Activated CD4-positive, alpha-beta T cell treated with anti-CD3 and anti-CD28 coated beads for 36 hours (primary cell): ENCODE measurements at places on chromosomes 1 and 21. TPM values are rescaled to one million over a fixed set of nuclear protein-coding genes. Genes with fewer than 3 reads are reported as not detected.

GRCh38 chr1:72917920-72918319 is 635.6 kb upstream of the NEGR1 start:
- DNase-seq: no peak
- no peaks in the 10 kb centered on the region for H3K4me1 ChIP-seq
- no peaks in the 10 kb centered on the region for H3K27me3 ChIP-seq
- no peak overlapping the region for H3K27ac ChIP-seq
- H3K4me3 ChIP-seq: no peak overlapping the region
- H3K36me3 ChIP-seq: no peaks in the 10 kb centered on the region

- H3K27me3 ChIP-seq: no peaks in the 10 kb centered on the region
- H3K36me3 ChIP-seq: peaks cover 1% of the 10 kb centered on the region
- DNase-seq: no peak
- no peak overlapping the region for H3K4me3 ChIP-seq
- no peak overlapping the region for H3K27ac ChIP-seq
- no peaks in the 10 kb centered on the region for H3K4me1 ChIP-seq
Observed at GRCh38 chr21:15908187-15908586, 178.4 kb downstream of the USP25 start.

The ITLN2 gene
- not detected for total RNA-seq

DNA sequence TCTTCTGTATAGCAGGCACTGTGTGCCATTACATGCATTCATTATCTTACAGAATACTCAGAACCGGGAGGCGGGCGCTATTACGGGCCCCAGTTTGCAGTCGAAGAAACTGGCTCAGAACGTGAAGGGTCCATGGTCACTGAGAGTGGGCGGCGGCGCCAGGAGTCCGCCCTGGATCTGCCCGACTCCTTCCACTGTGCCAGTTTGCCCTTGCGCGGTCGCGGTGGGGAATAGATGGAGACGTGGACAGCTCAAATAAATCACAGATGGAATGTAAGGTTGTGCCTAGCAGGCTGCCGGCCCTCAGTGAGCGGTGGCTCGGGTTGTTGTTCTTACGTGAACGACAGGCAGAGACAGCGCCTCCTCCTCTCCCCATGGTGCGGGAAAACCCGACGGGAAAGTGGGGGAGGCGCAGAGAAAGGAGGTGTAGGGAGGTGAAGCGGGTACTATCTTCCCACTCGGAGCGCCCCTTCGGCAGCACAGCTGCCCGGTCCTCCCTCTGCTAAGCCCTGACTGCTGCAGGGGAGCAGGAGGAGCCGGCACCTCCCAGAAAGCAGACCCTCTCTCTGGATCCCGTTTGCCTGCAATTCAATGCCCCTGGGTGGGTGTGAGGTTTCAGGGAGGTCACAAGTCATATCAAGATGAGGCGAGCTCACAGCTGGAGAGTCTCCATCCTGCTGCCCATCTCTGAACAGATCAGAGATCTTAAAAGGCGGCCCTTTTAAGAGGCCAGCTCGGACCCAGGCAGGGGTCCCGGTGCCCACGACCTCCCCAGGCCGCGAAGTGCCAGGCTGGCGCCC is 1.1 kb downstream of the COL9A2 start:
- DNase-seq: peak; percentile 61
- H3K36me3 ChIP-seq: no peaks in the 10 kb centered on the region
- H3K27ac ChIP-seq: peak overlapping the region; percentile 77
- peaks cover 42% of the 10 kb centered on the region for H3K4me1 ChIP-seq
- H3K27me3 ChIP-seq: peaks cover 14% of the 10 kb centered on the region

DNA sequence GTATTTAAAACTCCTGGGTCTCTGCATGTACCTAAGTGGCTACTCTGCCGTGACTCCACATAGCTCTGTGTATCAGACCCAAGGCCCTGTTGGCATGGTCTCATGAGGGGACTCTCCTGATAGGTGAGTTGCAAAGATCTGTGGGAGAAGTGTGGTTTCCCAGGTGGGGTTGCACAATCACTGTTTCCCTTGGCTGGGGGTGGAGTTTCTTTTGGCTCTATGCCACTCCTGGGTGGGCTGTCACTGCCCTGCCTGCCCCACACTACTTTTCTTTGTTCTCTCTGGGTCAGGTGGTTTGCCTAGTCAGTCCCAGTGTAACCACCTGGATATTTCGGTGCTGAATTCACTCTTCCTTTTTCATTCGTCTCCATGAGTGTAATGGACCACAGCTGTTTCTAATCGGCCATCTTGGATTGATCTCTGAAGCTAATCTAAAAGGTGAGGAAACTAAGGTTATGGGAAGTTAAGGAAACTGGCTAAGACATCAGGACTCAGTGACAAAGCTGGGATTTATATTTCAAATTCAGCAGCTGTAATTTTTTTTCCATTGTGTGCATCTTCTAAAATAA is 97.1 kb upstream of the CACYBP start:
- peaks cover 22% of the 10 kb centered on the region for H3K36me3 ChIP-seq
- no peaks in the 10 kb centered on the region for H3K27me3 ChIP-seq
- H3K27ac ChIP-seq: no peak overlapping the region
- H3K4me3 ChIP-seq: no peak overlapping the region
- no peak for DNase-seq

The SMCP gene
- total RNA-seq: not detected

GRCh38 chr1:221139991-221140390 is 260.7 kb downstream of the HLX start:
- H3K27me3 ChIP-seq: peaks cover 2% of the 10 kb centered on the region
- no peaks in the 10 kb centered on the region for H3K36me3 ChIP-seq
- no peaks in the 10 kb centered on the region for H3K4me1 ChIP-seq

DNA sequence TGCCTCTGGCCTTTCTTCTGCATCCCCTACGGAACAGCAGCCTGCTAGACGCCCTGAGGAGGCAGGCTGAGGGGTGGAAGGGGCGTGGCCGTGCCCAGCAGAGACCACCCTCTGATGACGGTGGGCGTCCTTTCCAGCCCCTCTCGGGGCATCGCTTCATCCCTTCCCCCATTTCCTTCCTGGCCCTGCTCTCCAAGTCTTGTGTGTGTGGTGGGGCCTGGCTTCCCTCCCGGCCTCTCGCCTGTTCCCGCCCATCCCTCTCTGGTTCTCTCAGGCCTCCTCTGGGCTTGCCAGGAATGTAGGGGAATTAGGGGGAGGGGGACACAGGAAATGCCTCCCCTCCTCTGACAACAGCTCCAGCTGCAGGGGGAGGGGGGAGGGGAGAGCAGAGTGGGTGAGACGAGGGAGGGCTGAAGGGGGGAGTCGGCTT is 51.1 kb downstream of the SKI start:
- no peaks in the 10 kb centered on the region for H3K27me3 ChIP-seq
- H3K4me3 ChIP-seq: no peak overlapping the region
- peaks cover 41% of the 10 kb centered on the region for H3K4me1 ChIP-seq
- no peak overlapping the region for H3K27ac ChIP-seq

The GADD45A gene
- total RNA-seq: 26.7 TPM

The OR2T2 gene
- not detected for total RNA-seq

The OR6N1 gene
- not detected for total RNA-seq

DNA sequence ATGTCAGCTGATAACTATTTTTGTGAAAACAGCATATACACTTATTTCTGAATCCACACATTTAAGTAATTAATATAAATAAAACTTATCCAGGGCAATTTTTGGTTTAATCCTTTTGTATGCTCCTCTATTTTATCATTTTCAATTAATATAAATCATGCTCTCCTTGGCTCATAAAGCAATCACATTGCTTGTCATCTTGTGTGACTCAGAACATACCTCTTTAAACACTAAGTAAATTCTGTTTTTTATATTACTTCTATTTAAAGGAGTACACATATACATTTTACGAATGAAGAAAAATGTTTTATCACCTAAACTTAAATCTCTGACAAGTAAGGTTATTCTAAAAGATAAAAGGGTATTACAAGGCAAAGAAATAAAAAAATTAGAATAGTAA is 175.3 kb downstream of the USH2A start:
- no peak overlapping the region for H3K27ac ChIP-seq
- no peak overlapping the region for H3K4me3 ChIP-seq
- no peaks in the 10 kb centered on the region for H3K36me3 ChIP-seq
- no peaks in the 10 kb centered on the region for H3K27me3 ChIP-seq
- no peaks in the 10 kb centered on the region for H3K4me1 ChIP-seq
- no peak for DNase-seq

DNA sequence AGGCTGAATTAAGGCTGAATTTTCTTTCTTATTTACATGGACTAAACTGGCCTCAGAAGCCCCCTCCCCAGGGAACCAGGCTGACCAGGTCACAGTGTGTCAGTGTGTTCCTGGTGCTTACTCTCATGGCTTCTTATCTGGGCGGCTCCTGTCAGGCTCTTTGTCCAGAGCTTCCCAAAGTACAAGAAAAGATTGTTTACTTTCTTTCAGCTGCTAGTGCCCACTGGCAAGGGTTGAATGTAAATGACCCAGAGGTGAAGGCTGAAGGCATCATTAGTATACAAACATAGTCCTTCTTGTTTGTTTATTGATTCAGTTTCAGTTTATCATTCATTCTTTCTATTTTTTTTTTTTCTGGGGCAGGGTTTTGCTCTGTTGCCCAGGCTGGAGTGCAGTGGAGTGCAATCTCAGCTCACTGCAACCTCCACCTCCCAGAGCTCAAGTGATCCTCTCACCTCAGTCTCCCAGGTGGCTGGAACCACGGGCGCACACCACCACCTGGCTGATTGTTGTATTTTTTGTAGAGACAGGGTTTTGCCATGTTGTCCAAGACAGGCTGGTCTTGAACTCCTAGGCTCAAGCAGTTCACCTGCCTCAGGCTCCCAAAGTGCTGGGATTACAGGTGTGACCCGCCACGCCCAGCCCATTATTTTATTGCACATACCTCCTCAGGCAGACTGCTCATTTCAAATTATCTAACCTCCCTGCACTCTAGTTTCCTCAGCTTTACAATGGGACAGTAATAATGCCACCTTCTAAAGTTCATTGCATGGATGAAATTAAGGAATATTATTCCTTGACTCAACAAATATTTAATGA is 9.8 kb upstream of the KDM4A start:
- H3K4me1 ChIP-seq: no peaks in the 10 kb centered on the region
- no peaks in the 10 kb centered on the region for H3K27me3 ChIP-seq
- DNase-seq: no peak
- H3K36me3 ChIP-seq: no peaks in the 10 kb centered on the region

- peak overlapping the region; percentile 98 for H3K27ac ChIP-seq
- H3K27me3 ChIP-seq: no peaks in the 10 kb centered on the region
- peaks cover 58% of the 10 kb centered on the region for H3K4me1 ChIP-seq
- peak; percentile 68 for DNase-seq
- peaks cover 34% of the 10 kb centered on the region for H3K36me3 ChIP-seq
- peak overlapping the region; percentile 96 for H3K4me3 ChIP-seq
Observed at GRCh38 chr1:22053017-22053860, 730 bp downstream of the CDC42 start.

GRCh38 chr1:115506924-115507589 is 134.7 kb upstream of the VANGL1 start:
- no peak overlapping the region for H3K4me3 ChIP-seq
- peaks cover under 1% of the 10 kb centered on the region for H3K4me1 ChIP-seq
- no peaks in the 10 kb centered on the region for H3K36me3 ChIP-seq
- H3K27ac ChIP-seq: no peak overlapping the region

The LCE2A gene
- not detected for total RNA-seq

The EPHA8 gene
- not detected for total RNA-seq

DNA sequence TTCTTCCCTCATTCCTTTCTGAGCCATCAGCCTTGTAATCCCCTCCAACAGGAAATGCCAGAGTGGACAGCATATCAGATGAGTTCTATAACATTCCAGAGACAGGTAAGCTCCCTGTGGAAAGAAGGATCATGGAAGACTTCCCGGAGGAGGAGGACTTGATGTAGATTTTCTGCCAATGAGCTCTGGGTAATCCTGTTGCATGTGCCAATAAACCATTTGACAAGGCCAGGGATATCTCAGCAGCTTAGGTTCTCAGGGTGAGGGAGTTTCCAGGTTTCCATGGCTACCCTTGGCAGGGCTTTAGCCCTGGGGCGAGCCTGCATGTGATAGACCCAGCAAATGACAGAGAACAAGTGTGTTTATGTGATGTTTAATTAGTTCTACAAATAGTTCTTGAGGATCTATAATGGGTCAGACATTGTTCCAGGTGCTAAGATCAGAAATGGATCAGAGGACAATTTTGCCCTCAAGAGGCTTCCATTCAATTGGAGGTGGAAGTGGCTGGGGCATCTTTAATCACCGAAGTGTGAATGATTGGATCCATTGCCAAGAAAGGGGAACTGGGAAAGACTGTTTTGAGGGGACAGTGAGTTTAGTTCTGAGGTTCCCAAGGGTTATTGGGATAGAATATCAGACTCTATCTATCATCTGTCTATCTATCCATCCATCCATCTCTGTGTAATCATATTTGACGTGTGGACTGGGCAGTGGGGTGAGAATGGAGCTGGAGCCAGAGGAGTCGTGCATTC is 6.9 kb downstream of the PLA2G5 start:
- H3K4me3 ChIP-seq: no peak overlapping the region
- peaks cover 11% of the 10 kb centered on the region for H3K4me1 ChIP-seq
- no peak for DNase-seq
- no peaks in the 10 kb centered on the region for H3K36me3 ChIP-seq
- no peak overlapping the region for H3K27ac ChIP-seq
- peaks cover 21% of the 10 kb centered on the region for H3K27me3 ChIP-seq

- H3K4me3 ChIP-seq: no peak overlapping the region
- H3K36me3 ChIP-seq: peaks cover 9% of the 10 kb centered on the region
- H3K27me3 ChIP-seq: no peaks in the 10 kb centered on the region
- no peak for DNase-seq
- peaks cover 12% of the 10 kb centered on the region for H3K4me1 ChIP-seq
- no peak overlapping the region for H3K27ac ChIP-seq
Observed at GRCh38 chr1:109573785-109574184, 25.4 kb downstream of the GNAI3 start.

GRCh38 chr21:27425574-27425973 is 458.7 kb upstream of the ADAMTS5 start:
- H3K27ac ChIP-seq: no peak overlapping the region
- H3K36me3 ChIP-seq: no peaks in the 10 kb centered on the region
- no peak overlapping the region for H3K4me3 ChIP-seq
- no peaks in the 10 kb centered on the region for H3K4me1 ChIP-seq
- no peaks in the 10 kb centered on the region for H3K27me3 ChIP-seq
- no peak for DNase-seq

- H3K27ac ChIP-seq: peak overlapping the region; percentile 86
- peak overlapping the region; percentile 77 for H3K4me3 ChIP-seq
- H3K4me1 ChIP-seq: peaks cover 22% of the 10 kb centered on the region
- H3K36me3 ChIP-seq: peaks cover 6% of the 10 kb centered on the region
- H3K27me3 ChIP-seq: no peaks in the 10 kb centered on the region
Observed at GRCh38 chr1:1677718-1678580, 14.6 kb downstream of the SLC35E2B start.

- no peak overlapping the region for H3K4me3 ChIP-seq
- DNase-seq: no peak
- no peaks in the 10 kb centered on the region for H3K36me3 ChIP-seq
- H3K4me1 ChIP-seq: no peaks in the 10 kb centered on the region
Observed at GRCh38 chr1:96185181-96185580, 536.4 kb upstream of the PTBP2 start.

GRCh38 chr1:38584448-38585355 is 274.9 kb downstream of the RRAGC start:
- peaks cover 7% of the 10 kb centered on the region for H3K27me3 ChIP-seq
- no peak overlapping the region for H3K4me3 ChIP-seq
- H3K27ac ChIP-seq: no peak overlapping the region
- no peak for DNase-seq
- no peaks in the 10 kb centered on the region for H3K36me3 ChIP-seq
